ENCODE measurements at places on chromosomes 7 and 10. TPM values are rescaled to one million over a fixed set of nuclear protein-coding genes. Genes with fewer than 3 reads are reported as not detected.

The C7orf33 gene
- not detected for total RNA-seq

The NXPH1 gene
- total RNA-seq: not detected

The LOXL4 gene
- 1.6 TPM for total RNA-seq

The DLX5 gene
- not detected for total RNA-seq

The ASB10 gene
- total RNA-seq: not detected

The DYNC1I1 gene
- 10.7 TPM for total RNA-seq

The TACR2 gene
- 11.1 TPM for total RNA-seq

The NKX2-3 gene
- total RNA-seq: 19.0 TPM

The TNS3 gene
- total RNA-seq: 157 TPM

The RAMP3 gene
- total RNA-seq: 8.6 TPM

GRCh38 chr7:99229234-99229633 lies 21.3 kb upstream of the KPNA7 start:
- no peaks in the 10 kb centered on the region for H3K27me3 ChIP-seq
- no peak overlapping the region for H3K4me3 ChIP-seq
- no peaks in the 10 kb centered on the region for H3K36me3 ChIP-seq

DNA sequence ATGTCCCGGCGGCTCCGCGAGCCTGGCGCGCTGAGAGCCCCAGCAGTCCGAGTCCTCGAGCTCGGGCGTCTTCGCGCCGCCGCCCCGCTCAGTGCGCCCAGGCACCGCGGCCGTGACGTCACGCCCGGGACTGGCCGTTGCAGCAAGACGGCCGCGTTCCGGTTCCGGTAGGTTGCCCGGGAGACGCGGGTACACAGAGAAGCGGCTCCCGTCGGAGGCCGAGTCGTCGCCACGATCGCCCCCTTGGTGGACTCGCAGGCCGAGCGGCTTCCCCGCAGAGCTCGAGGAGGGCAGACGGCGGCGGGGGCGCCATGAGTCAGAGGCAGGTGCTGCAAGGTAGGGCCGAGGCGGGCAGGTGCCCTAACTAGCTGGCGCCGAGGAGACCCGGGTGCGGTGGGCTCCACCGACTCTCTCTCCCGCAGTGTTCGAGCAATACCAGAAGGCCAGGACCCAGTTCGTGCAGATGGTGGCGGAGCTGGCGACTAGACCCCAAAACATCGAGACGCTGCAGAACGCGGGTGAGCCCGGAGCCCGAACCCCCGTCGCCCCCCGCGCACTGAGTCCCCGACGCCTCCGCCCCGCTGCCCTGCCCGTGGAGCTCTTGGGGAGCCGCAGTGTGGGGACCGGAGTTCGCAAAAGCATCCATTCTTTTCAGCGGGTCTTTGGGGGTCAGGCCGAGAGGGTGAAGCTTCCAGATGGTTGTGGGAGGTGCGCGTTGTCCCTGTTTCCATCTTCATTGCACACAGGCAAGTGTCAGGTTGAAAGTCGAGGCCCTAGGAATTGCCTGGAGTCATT lies at the start of gene SPAG6:
Gene SPAG6, plus strand, starts transcription at position 196 of the 795 bp plus-strand sequence. Its CDS starts 116 bp downstream, at position 312.
- no peaks in the 10 kb centered on the region for H3K36me3 ChIP-seq
- no peak within 1 kb of the TSS for H3K27ac ChIP-seq
- no peaks in the 10 kb centered on the region for H3K4me1 ChIP-seq
- DNase-seq: peak; percentile 68

GRCh38 chr10:3749600-3749999 lies 35.4 kb downstream of the KLF6 start:
- DNase-seq: peak; percentile 48
- H3K36me3 ChIP-seq: no peaks in the 10 kb centered on the region
- peak overlapping the region; percentile 7 for H3K27ac ChIP-seq
- H3K27me3 ChIP-seq: no peaks in the 10 kb centered on the region
- no peak overlapping the region for H3K4me3 ChIP-seq

GRCh38 chr10:43234471-43235041 lies 32.3 kb downstream of the RASGEF1A start:
- H3K27ac ChIP-seq: no peak overlapping the region
- no peak overlapping the region for H3K4me3 ChIP-seq
- DNase-seq: peak; percentile 32
- no peaks in the 10 kb centered on the region for H3K36me3 ChIP-seq

- H3K36me3 ChIP-seq: no peaks in the 10 kb centered on the region
- no peak overlapping the region for H3K4me3 ChIP-seq
- H3K27ac ChIP-seq: no peak overlapping the region
- no peaks in the 10 kb centered on the region for H3K4me1 ChIP-seq
These were observed 105.5 kb upstream of the CSTF2T start for GRCh38 chr10:51804866-51805265.

- no peak overlapping the region for H3K27ac ChIP-seq
- no peak overlapping the region for H3K4me3 ChIP-seq
- H3K4me1 ChIP-seq: no peaks in the 10 kb centered on the region
These were observed 8.4 kb upstream of the CDK14 start for GRCh38 chr7:90587766-90588165.

- no peaks in the 10 kb centered on the region for H3K27me3 ChIP-seq
- no peak overlapping the region for H3K27ac ChIP-seq
- H3K36me3 ChIP-seq: no peaks in the 10 kb centered on the region
- H3K4me1 ChIP-seq: no peaks in the 10 kb centered on the region
These were observed 86.8 kb upstream of the CHST15 start for GRCh38 chr10:124180044-124180745.

- no peaks in the 10 kb centered on the region for H3K27me3 ChIP-seq
- DNase-seq: no peak
- no peak overlapping the region for H3K27ac ChIP-seq
- no peaks in the 10 kb centered on the region for H3K36me3 ChIP-seq
- H3K4me1 ChIP-seq: no peaks in the 10 kb centered on the region
These were observed 53.7 kb downstream of the ADCY1 start for GRCh38 chr7:45627691-45628456.

GRCh38 chr10:98408799-98409198 lies 6.2 kb downstream of the PYROXD2 start:
- H3K27ac ChIP-seq: no peak overlapping the region
- no peak overlapping the region for H3K4me3 ChIP-seq
- H3K36me3 ChIP-seq: no peaks in the 10 kb centered on the region
- no peaks in the 10 kb centered on the region for H3K4me1 ChIP-seq
- no peak for DNase-seq

DNA sequence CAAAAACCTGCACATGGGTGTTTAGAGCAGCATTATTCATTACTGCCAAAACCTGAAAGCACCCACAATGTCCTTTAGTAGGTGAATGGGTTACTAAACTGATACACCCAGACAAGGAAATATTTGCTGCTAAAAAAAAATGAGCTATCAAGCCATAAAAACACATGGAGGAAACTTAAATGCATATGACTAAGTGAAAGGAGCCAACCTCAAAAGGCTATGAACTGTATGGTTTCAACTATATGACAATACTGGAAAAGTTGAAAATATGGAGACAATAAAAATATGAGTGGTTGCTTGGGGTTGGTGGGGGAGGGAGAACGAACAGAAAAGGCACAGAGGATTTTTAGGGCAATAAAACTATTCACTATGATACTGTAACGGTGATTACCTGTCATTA lies 291.0 kb downstream of the TNS3 start:
- no peak overlapping the region for H3K27ac ChIP-seq
- H3K4me1 ChIP-seq: no peaks in the 10 kb centered on the region
- H3K27me3 ChIP-seq: no peaks in the 10 kb centered on the region
- H3K36me3 ChIP-seq: no peaks in the 10 kb centered on the region
- DNase-seq: no peak

GRCh38 chr7:156234666-156235494 lies 405.7 kb upstream of the RNF32 start:
- no peak for DNase-seq
- H3K4me1 ChIP-seq: no peaks in the 10 kb centered on the region
- H3K27ac ChIP-seq: no peak overlapping the region
- H3K27me3 ChIP-seq: no peaks in the 10 kb centered on the region
- H3K4me3 ChIP-seq: no peak overlapping the region

DNA sequence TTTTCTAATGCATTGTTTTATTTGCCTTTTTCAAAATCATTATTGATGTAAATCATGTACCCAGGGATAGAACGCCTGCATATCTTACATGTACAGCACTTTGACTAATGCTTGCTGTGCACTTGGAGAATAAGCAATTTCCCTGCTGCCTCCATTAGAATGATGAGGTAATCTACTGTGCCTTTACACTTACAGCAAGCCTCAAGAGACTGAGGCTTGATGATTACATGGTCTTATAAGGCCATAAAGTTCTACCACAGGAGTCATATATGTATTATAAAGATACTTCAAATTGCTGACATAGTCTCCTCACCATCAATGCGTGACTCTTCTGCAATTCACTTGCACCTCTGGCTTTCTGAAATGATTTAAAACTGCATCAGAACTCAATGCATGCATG lies 328.6 kb upstream of the HGF start:
- no peak overlapping the region for H3K4me3 ChIP-seq
- H3K36me3 ChIP-seq: no peaks in the 10 kb centered on the region
- no peaks in the 10 kb centered on the region for H3K27me3 ChIP-seq
- H3K4me1 ChIP-seq: no peaks in the 10 kb centered on the region
- no peak overlapping the region for H3K27ac ChIP-seq
- no peak for DNase-seq

DNA sequence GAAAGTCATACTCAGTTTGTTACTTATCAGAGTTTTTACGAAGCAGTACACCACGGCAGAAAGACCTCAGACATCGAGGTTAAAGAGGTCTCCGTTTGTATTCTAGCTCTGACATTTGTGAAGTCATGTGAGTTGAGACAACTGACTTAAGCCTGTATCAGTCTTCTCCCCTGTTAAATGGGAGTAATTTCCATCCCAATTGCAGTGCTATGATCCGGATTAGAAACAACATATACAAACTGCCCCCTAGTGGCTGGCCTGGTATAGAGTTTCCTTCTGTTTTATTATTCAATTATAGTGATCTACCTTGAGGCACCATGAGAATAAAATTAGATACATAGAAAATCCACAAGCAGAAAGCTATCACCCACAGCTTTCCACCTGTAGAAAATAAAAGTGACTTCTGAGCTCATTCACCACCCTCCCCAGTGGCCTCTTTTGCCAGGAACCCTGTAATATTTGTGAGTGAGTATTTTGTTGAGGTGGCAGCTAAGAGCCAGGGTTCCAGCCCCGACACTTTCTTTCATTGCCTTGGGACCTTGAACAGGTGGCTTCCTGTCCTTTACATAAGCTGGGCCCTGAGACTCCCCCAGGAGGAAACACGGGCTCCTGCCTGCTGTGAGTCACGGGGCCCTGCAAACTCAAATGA lies 607.2 kb upstream of the MGMT start:
- H3K27me3 ChIP-seq: no peaks in the 10 kb centered on the region
- no peak overlapping the region for H3K27ac ChIP-seq
- DNase-seq: no peak
- no peaks in the 10 kb centered on the region for H3K36me3 ChIP-seq

GRCh38 chr10:102738692-102739121 lies 5.0 kb upstream of the WBP1L start:
- DNase-seq: no peak
- H3K27me3 ChIP-seq: no peaks in the 10 kb centered on the region
- H3K4me3 ChIP-seq: no peak overlapping the region
- no peaks in the 10 kb centered on the region for H3K4me1 ChIP-seq

DNA sequence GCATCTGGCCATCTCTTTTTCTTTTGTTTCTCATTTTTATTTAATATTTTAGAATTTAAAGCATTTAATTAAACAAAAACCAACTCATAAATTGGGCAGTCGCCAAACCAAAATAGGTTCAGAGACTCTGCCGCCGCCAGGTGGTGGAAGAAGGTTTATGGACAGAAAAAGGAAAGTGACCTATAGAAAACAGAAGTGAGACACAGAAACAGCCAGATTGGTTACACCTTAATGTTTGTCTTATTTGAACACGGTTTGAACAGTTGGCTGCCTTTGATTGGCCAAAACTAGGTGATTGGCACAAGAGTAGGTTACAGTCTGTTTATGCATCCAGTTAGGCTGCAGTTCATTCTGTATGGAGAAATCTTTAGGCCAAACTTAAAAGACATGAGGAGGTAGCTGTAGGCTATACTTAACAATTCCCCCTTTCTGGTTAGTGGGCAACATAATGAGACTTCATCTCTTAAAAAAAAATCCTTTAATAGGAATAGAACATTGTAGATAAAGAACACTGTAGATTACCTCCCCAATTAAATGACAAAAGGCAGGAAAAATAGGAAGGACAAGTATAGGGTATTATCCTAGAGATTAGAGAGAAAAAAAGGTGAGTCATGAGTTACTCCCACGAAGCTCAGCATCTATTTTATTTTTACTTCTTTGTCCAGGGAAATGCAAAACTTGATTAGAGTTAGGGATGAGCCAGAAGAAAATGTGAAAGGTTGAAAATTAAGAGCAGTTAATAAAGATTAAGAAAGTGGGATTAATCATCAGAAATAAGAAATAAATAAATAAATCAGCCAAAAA lies 23.9 kb upstream of the CYCS start:
- DNase-seq: no peak
- no peaks in the 10 kb centered on the region for H3K27me3 ChIP-seq
- no peaks in the 10 kb centered on the region for H3K36me3 ChIP-seq
- no peak overlapping the region for H3K27ac ChIP-seq
- H3K4me1 ChIP-seq: no peaks in the 10 kb centered on the region
- H3K4me3 ChIP-seq: no peak overlapping the region

DNA sequence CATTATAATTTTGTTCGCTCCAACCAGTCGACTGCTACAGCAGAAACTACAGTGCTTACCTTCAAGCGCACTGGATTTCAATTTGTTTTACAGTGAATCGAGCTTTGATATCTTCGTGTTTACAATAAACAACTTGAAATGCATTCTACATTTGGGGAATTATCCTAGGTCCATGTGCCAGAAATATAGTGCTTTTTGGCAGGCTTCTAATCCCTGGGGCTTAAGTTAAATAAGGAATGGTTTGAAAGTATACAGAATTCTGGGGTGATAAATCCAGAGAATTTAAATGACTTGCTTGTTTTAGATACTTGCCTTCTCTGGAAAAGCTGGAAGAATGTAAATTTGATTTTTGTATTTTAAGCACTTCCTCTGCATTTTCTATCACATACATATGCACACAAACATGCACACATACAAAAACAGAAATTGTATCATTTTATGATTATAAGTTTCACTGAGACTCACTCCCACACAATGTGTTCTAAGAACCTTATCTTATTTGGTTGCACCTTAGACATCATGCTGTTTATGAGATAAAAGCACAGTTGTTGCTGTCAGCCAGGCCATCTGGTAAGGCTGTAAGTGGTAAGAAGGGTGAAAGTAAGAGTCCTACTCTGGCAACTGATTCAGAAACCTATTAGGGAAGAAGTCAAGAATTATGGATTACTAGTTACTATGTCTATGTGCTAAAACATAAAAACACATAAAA lies 347.2 kb upstream of the KCND2 start:
- H3K36me3 ChIP-seq: no peaks in the 10 kb centered on the region
- no peaks in the 10 kb centered on the region for H3K4me1 ChIP-seq
- no peaks in the 10 kb centered on the region for H3K27me3 ChIP-seq
- no peak for DNase-seq

DNA sequence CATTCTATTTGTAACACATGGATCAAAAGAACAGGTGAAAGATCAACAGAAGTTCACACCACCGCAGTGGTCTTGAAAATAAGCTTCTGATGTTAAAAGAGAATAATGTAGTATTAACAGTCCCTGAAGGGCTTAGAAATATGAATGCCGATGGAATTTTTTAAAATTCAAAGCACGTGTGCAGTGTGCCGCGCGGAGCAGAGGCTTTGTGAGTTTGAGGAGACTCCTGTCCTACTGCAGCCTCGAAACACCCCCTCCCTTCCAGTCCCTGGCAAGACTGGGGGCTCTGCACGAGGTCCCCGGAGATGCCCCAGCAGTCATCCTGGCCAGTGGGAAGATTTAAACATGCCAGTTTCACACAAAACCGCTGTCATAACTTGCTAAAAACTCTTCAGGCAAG lies 196.6 kb downstream of the DIP2C start:
- H3K4me1 ChIP-seq: no peaks in the 10 kb centered on the region
- H3K36me3 ChIP-seq: no peaks in the 10 kb centered on the region
- no peak for DNase-seq
- no peak overlapping the region for H3K4me3 ChIP-seq

GRCh38 chr10:52517012-52517411 lies 202.9 kb downstream of the DKK1 start:
- no peaks in the 10 kb centered on the region for H3K4me1 ChIP-seq
- H3K27ac ChIP-seq: no peak overlapping the region
- H3K4me3 ChIP-seq: no peak overlapping the region
- no peak for DNase-seq
